ENCODE measurements at places on chromosomes 4 and X.

DNA sequence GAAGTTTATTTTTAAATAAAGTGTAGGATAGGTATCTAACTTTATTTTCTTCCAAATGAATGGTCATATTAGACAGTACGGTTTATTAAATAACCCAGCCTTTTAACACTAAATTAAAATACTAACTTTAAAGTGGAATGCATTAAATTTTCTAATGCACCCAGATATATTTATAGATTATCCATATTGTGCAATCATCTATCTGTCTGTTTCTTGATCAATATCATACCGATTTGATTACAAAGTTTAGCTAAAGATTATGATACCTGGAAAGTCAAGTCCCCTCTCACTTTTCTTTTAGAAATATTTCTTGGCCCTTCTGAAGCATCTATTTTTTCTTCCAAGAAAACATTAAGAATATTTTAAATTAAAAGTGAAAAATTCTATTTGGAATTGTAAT is 124.3 kb upstream of the PDE5A start:
- no peak for DNase-seq

GRCh38 chr4:16674082-16674481 is 224.4 kb downstream of the LDB2 start:
- no peak for DNase-seq

DNA sequence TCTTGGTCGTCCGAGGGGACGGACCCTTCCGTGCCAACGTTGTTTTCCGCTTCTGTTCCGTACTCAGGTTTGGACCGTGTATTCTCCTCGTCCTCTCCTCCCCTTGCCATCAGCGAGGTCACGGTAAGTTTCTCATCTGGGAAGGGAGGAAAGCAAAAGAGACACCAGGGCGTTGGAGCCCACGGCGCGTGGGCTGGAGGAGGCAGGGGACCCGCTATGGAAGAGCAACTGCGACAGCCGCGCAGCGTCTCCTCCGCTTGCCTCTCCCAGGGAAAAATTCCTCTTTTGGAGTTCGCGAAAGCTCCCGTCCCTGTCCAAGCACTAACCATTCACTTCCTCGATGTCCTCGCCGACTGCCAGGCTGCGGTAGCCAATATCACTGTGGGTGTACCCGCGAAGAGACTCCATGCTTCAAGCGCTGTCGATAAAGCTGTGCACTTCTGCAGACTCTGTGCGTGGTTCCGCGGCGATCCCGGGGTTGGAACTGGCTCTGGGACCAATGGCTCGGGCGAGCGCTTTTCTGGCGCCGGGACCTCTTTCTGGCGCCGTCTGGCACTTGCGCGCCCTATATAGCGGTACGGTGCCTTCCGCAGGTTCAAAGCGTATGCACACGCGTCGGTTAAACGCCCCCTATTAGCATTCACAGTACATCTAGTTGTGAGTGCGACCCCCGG is at the start of gene ESX1:
TSS of gene ESX1 (minus strand) at position 492 of the 674 bp plus-strand sequence. CDS start at position 408, 84 bp downstream.
- no peak for DNase-seq

DNA sequence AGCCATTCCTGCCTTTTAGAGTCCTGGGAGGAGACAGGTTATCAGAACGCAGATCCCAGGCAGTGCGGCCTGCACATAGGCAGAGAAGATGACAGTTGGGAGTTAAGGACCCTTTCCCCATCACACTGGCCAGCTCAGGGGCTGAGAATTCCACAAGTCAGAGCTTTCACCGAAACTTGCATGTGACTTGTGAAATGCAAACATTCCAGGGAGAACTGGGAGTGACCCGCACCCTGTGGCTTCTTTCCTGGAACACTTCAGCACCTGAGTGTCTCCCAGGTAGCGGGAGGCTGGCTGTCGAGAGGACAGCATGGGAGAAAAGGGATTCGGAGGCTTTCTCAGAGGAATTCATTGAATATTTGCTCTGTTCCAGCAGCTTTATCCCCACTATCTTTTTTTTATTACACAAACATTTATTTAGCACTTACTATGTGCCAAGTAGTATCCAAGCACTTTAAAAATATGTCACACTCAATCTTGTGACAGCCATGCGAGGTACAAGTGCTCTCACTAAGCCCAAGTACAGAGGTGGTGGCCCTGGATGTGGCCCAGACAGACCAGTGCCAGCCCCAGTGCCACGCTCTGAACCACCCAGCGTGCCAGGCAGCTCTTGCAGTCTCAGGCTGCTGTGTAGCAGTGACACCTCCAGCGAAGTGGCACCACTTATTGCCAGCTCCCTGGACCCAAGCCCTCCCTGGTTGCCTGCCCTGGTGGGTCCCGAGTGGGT is 100.5 kb downstream of the PHKA2 start:
- no peak for DNase-seq

GRCh38 chrX:31429915-31430314 is 358.1 kb upstream of the FTHL17 start:
- DNase-seq, result no peak

- DNase-seq, result no peak
Observed at GRCh38 chr4:10963241-10963640, 278.7 kb upstream of the CLNK start.

- no peak for DNase-seq
Observed at GRCh38 chrX:53659039-53659438, 27.5 kb downstream of the HUWE1 start.

GRCh38 chr4:164081801-164082200 is 587.3 kb downstream of the TMA16 start:
- no peak for DNase-seq
